EH (cell line): ENCODE measurements at places on chromosomes 5 and 9.
A peak's percentile ranks its signal among the peaks of the same experiment; 100 is the strongest.

- peak; percentile 7 for DNase-seq
Measured at GRCh38 chr5:117652036-117652957, 1077.7 kb upstream of the SEMA6A start.

- no peak for DNase-seq
Measured at GRCh38 chr5:1795931-1796330, 3.7 kb downstream of the MRPL36 start.

DNA sequence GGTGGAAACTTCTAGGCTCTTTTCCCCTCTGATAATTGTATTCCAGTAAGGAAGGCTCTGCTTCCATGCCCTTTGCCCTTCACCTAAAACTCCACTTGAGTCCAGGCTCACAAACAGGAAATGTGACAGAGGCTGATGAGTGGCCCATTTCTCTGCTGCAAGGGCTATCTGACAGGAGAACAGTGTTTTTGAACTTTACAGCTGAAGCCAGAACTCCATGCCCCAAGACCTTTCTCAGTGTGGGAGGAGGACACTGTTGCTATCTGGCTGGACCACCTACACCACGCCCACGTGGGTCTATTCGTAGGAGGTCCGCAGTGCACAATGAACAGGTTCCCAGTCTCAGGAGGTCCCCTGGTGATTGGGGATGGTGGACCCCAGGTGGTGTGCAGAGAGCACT, 13.6 kb downstream of the GGTA1 start:
- DNase-seq = no peak

DNA sequence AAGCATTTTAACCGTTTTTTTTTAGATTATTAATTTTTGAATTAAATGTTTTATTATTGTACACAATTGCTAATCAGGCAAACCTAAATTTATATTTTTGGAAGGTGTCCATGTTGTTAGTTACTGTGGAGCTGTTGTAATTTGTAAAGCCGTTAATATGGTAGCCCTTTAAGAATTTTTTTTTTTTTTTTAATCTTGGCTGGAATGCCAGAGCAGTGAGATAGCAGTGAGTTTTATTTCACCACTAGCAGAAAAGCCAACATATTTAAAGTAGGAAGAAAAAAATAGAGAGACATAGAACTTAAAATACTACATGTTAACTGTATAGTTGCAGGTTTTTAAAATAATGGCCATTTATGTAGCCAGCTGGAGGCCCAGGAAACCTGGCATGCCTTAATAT, 35.3 kb upstream of the RNF20 start:
- DNase-seq = peak; percentile 18

GRCh38 chr9:107174441-107174840, 108.6 kb upstream of the RAD23B start:
- peak; percentile 57 for DNase-seq

DNA sequence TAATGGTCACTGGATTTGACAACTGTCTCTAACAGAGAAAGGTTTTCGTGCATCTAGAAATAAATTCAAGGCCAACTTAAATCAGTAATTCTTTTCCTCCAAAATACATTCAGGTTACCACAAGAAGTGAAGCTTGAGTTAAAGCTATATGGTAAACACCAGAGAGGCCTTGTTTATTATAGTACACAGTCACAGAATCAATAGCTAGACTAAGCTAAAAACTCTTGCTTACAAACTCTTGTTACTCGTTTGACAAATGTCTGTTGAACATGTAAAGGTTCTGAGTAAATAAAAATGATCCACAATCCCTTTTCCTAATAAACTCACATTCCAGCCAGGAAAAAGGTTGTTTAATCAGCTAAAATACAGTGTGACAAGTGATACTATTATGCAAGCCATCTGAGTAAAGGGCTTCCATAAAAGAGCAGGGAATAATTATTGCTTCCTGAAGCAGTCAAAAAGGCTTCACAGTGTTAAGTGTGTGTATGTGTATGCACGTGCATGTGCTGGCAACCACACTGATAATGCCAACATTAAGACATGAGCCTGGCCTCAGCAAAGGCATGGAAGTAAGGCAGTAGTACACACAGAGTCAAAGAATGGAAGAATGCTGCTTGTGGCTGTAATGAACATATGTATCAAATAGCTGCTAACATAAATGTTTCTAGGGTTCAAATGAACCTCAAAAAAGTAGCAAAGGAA, 12.8 kb downstream of the PTAR1 start:
- DNase-seq = no peak
